ENCODE measurements at places on chromosomes 1 and 21. TPM values are rescaled to one million over a fixed set of nuclear protein-coding genes. Genes with fewer than 3 reads are reported as not detected.

DNA sequence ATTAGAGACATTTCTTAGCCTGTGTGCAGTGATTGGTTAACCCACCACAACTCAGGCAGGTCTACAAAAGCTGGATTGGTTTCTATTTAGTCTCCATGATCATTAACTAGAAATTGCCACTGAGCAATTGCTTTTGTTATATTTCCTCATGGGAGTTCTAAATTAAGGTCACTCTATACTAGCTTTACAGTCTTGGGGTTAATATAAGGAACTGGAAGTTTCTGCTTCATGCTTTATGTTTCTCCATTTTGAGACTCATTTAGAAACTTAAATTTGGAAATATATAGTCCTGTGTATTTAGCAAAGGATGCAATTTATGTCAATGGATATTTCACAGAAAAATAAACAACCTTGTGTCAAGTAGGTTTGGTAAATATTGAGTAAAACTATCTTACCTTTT is 137.5 kb downstream of the HLX start:
- no peak for DNase-seq

- DNase-seq = no peak
Measured at GRCh38 chr1:233664253-233664652, 50.3 kb downstream of the KCNK1 start.

The OR2T11 gene
- not detected for polyA plus RNA-seq

The MAEL gene
- 2.5 TPM for polyA plus RNA-seq

The SOX13 gene
- 40.9 TPM for polyA plus RNA-seq

All from right renal cortex interstitium (tissue), 3 donors.